ENCODE measurements at places on chromosomes 2 and 18.

DNA sequence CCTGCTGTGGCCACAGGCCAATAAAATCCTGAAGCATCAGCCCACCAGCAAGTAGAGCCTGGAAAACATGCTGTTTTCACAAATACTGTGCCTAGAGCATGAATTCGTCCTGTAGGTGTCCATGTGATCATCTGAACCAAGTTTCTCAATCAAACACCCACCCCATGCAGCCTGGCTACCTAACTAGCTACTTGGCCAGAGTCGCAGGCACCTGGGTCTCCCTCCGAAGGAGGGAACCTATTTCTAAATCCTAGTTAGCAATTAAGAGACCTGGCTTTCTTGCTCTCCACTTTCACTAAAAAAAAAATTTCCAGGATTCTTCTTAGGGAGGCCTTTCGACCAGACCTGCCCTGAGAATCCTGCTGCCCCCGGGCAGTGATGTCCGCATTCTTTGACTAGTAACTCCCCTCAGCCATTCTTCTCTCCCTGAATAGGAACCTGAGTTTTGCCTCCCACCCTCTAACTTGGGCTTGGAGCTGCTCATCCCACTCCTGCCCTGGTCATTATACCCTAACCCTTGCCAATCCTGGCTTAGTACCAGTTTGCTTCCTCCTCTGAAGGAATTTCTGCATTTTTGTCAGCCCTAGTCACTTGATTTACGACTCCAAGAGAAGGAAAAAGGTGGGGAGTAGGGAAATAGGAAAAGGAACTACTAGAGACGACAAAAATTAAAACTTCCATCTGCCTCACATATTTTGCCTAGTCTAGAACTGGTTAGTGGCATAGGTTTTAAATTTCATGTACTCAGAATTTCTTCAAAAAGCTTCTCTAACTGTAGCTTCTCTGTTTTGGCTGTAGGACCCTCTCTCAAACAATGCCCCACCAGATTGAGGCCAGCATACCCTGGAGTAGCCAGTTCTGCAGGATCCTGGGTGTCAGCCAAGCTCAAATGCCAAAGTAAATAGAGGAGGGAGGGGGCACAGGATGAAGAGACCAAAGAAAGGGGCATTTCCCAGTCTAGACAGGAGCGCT is 25.4 kb upstream of the TANK start:
- DNase-seq: no peak

GRCh38 chr2:127860130-127860529 is 2.2 kb upstream of the POLR2D start:
- no peak for DNase-seq

DNA sequence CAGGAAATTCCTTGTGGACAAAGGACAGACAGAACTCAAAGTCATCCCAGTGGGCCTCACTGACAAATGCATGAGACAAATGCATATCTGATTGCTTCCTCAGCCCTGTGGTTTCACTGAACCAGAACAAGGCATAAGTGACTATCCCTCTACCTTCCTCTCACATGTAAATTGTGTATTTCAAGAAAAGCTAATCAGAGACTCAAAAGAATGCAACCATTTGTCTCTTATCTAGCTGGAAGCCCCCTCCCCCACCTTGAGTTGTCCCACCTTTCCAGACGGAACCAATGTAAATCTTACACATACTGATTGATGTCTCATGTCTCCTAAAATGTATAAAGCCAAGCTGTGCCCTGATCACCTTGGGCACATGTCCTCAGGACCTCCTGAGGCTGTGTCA is 102.0 kb upstream of the TMEM200C start:
- DNase-seq: no peak

GRCh38 chr2:20577495-20578235 is 73.2 kb downstream of the HS1BP3 start:
- DNase-seq: no peak

GRCh38 chr2:167331636-167332232 is 443.5 kb downstream of the XIRP2 start:
- no peak for DNase-seq

DNA sequence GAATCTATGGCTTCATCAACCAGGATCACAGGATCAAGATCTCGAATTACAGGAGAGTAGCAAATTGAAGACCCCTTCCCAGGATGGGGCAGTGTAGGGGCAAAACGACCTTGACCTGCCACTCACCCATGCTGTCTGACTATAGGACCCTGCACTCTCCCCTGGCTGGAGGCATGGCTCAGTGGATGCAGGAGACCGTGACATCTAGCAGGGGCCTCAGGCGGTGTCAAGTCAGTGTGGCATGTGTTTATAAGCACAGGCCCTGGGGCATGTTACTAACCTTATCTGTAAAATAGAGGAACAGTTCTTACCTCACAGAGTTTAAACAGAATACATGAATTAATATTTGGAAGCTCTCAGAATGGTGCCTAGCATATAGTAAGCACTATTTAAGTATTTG is 3.5 kb downstream of the HAAO start:
- DNase-seq: no peak

GRCh38 chr2:46439582-46439981 is 39.8 kb upstream of the TMEM247 start:
- DNase-seq: no peak

- DNase-seq: no peak
Observed at GRCh38 chr2:46718784-46719183, 196.8 kb downstream of the MCFD2 start.

- DNase-seq: no peak
Observed at GRCh38 chr2:42970151-42970550, 177.8 kb upstream of the HAAO start.

DNA sequence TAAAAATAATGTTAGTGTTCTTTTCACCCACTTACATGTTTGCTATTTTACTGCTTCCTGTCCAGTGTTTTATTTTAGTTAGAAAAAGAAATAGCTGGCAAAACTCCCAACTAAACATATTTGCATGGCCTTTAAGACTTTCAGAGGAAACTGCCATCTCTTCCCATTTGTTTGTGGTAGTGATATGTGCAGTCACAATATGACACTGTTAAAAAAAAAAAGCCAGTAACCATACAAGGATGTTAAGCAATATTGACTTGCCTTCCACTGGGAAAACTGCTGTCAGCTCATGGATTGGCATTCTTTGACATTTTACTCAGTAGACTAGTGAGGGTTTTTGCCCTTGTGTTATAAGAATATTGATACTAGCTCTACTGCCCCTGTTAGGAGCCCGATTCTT is 29.1 kb downstream of the XIRP2 start:
- no peak for DNase-seq

GRCh38 chr2:156537141-156537540 is 101.0 kb downstream of the GPD2 start:
- no peak for DNase-seq

DNA sequence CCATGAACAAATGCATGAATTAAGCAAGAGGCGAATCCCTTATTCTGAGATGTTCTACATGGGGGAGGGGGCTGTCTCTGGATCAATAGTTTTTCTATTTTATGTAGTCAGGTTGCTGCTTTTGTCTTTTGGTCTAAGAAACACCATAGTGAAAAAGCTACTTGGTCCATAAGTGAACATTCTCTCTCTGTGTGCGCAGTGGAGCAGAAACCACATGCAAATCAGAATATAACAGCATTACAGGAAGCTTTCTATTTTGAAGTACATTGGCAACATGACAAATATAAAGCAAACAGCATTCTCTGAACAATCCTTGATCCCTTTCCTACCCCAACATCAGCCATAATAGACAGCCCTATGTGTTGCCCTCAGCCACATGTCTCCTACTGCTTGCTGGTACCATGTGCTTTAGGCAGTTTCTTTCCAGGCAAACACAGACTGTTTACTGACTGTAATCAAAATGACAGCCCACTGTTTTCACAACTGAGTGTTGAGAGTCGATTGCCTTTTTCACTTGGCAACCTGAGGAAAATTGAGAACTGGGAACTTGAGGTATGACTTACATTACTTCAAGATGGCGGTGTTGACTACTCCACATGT is 10.6 kb downstream of the SCN3A start:
- DNase-seq: no peak

GRCh38 chr2:241135737-241136136 is 13.5 kb downstream of the PASK start:
- no peak for DNase-seq

- no peak for DNase-seq
Observed at GRCh38 chr2:58089081-58089480, 42.5 kb downstream of the VRK2 start.

DNA sequence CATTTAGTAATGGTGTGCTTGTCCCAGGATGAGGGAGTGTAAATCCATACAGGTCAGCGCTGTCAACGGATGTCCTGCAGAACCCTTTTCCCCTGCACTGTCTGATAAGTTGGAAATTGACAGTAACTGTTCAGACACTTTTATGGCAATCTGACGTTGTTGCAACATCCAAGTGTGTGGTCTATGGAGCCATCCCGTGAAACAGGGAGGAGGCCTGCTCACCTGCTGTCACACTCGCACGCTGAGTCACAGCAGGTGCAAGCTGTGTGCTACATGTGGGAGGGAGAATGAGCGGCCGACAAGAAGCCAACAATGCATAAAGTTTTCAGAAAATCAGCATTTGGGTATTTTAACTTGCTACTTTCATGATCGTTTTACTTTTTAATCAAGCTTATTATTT is 43.7 kb upstream of the RMDN2 start:
- DNase-seq: no peak

DNA sequence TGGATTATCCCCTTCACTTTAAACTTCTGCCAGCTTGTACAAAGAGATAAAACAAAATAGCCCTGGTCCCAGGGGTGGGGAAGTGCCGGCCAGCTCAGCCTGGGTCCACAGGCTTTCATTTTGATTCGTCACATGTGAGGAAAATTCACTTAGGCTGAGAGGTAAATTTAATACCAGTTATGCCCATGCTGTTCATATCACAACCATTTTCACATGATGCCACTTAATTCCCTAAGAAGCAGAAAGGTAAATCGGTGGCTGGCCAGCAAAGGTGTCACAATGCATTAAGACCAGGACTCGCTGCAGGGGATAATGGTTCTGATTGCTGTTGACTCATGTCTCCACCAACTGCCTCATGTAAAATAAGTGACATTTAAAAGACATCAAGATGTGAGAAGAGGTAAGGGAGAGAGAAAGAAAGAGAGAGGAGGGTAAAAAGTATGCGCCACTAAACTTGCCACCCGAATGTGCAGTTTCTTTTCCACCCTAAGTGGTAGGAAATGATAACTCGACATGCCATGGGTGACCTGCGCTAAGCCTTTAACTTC is 261.0 kb upstream of the SIX3 start:
- DNase-seq: no peak

DNA sequence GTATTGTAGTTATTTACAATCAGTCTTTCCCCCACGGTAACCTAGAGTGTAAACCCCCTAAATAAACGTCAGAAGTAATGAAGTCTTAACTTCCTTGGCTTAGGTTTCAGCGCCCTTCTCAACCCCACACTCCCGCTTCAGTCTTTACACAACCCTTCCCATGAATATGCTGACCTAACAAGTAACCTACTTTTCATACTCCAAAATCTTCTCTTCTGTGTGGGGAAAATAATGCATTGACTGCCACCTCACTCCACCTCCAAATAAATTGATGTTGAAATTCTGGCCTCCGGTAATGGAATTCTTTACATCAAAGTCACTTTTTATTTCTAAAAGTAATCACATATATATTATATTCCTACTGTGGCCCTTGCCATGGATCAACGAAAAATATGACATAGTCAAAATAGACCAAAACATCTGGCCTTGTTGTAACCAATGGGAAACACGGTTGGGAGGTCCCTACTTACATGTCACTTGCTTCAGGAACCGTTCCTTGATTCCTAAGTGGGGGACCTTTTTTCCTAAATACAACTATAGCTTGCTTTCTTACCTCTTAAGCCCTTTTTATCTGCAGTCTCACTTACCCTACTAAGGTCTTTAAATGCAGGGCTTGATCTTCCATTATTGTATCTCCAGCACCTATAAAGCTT is 961 bp downstream of the GEN1 start:
- DNase-seq: no peak

GRCh38 chr2:240946654-240947053 is 40.5 kb downstream of the CROCC2 start:
- DNase-seq: no peak

DNA sequence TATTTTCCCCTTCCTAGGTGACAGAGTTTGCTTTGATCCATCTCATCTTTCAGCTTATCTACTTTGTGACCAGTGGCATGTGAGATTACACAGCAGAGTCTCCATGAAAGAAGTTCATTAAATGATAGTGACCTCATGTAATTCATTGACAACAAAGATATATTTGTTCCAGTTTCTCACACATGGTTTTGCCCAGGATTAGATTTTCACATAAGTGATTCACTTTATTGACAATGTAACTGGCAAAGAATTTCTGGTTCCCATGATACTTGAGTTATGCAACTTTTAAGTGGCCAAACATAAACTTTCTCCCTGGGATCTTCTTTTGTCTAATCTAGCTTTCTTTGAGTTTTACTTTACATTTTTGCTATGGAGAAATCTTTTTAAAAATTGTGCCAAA is 50.0 kb downstream of the MC4R start:
- no peak for DNase-seq

DNA sequence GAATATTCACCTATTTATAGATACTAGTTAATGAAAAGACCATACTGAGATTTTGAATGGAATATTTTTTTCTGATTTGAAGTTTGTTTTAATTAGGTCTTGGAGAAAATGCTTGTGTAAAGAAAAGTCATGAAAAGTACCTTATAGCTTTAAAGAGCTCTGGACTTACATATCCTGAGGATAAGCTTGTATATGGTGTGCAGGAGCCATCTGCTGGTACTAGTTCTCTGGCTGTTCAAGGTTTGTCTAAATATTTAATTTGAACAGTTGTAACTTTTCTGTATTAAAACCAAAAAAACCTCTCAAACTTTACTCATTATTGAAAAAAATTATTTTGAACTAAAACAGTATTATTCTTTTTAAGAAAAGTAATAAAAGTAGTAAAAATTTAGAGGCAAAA is 50.1 kb downstream of the UBR3 start:
- no peak for DNase-seq

DNA sequence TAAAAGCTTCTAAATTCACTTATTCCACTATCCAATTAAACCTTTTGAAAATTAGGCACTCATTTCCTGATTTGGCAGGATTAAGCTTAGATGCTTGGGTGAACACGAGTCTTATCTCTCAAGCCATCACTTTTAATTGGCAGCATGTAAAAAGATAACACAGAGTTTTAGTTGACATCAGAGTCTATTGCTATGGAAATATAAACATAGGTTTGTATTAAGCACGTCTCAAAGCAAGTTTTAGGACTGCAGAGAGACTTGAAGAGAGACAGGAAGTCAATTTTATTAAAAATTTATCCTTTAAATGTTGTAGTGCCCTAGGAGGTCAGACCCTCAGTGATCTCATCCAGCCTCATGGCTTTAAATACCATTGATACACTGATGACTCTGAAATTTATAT is 5.6 kb downstream of the RBKS start:
- DNase-seq: no peak

DNA sequence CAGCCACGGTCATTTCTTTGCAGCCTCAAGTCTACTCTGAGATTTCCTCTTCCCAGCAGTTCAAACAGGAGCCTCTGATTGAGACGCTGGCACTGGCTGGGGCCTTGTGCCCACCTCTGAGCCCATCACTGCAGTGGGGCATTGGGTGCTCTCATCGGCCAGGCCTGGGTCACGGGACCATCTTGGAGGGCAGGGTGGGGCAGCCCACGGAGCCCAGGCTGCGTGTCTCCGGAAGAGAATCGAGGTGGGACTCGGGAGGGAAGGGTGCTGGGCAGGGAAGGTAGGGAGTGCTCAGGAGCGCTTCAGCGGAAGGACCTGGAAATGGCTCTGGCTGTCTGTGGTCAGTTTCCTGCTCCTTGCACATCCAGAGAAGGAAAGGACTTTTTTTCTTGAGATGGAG is 82.4 kb downstream of the RTP5 start:
- DNase-seq: no peak

Measured in KG1 (cell line).